Stimulated activated CD8-positive, alpha-beta memory T cell treated with anti-CD3 and anti-CD28 coated beads, Interleukin-7, amount 100 ng/mL, for 1 hour (primary cell): ENCODE measurements at places on chromosomes 1 and 21.

DNA sequence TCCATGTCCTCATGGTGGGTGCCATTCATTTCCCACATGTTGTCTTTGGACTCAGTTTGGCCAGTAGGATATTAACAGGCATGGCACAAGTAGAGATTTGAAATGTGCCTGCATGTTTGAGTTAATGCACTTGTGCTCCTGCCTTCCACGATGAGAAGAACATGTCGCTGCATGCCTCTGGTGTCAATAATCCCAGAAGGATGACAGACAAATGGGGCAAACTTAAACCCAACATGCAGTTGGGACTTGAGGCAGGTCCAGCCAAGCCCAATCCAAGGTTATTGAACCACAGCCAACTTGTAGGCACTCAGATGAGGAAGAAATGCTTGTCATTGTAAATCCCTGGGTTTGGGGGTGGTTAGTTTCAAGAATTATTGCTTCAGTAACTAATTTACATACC lies 174.6 kb downstream of the TRIM33 start:
- no peak for DNase-seq

- DNase-seq: no peak
Measured at GRCh38 chr1:171429137-171429536, 56.2 kb upstream of the PRRC2C start.

DNA sequence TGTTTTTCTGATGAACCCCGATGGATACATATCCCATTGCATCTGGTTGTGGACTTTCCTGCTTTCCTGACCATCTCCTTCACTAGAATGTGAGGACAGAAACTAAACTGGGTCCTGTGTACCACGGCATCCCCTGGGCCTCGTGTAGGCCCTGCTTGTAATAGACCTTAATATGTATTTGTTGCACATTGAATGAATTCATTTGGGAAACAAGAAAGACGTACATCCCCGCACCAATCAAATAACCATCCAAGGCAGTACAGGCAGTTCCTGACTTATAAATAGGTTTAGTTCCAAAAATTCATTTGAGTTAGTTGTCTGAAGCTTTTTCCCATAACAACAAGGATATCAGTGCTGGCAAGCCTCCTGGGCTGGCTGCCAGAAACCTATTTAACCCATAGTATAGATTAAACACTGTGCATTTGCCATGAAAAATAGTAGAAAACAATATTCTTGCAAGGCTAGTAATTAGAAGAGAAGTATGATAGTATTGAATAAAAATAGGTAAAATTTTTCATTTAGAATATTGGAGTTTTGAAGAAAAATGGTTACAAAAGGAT lies 81.8 kb upstream of the CD34 start:
- DNase-seq: no peak

- no peak for DNase-seq
Measured at GRCh38 chr1:29875557-29876028, 639.3 kb downstream of the PTPRU start.

DNA sequence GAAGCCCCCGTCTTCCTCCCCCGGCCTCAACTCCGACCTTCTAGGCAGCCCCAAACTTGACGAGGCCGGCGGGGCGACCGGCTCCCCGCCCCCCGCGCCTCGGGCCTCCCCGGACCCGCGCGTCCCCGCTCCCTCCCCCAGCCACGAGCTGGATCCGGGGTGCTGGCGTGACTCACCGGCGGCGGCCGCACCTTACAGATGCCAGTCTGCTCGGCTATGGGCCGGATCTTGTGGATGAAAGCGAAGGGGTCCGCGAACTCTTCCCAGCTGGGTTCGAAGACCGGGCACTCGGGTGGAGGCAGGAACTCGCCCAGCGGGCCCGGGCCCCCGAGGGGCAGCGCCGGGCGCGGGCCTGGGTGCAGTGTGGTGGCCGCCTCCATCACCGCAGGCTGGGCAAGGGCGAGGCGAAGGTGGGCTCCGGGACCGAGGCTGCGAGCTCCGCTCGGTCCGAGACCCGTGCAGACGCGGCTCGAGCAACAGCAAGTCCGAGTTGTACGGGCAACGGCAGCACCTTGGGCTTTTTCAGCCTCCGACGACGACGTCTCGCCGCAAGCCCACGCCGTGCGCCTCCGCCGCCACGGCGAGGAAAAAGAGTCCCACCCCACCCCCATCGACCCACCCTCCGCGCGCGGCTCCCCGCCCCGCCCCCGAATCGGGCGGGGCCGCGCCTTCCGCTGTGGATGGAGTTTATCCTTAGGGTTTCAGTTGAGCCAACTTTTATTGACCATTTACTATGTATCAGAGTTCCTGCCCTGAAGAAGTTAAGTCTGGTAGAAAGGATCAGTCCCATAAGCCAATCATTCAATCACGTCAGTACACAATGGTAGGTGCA lies at the start of gene KDM5B:
Gene KDM5B, minus strand, starts transcription at position 496 of the 832 bp plus-strand sequence. Its CDS starts 116 bp downstream, at position 380.
- peak; percentile 34 for DNase-seq

DNA sequence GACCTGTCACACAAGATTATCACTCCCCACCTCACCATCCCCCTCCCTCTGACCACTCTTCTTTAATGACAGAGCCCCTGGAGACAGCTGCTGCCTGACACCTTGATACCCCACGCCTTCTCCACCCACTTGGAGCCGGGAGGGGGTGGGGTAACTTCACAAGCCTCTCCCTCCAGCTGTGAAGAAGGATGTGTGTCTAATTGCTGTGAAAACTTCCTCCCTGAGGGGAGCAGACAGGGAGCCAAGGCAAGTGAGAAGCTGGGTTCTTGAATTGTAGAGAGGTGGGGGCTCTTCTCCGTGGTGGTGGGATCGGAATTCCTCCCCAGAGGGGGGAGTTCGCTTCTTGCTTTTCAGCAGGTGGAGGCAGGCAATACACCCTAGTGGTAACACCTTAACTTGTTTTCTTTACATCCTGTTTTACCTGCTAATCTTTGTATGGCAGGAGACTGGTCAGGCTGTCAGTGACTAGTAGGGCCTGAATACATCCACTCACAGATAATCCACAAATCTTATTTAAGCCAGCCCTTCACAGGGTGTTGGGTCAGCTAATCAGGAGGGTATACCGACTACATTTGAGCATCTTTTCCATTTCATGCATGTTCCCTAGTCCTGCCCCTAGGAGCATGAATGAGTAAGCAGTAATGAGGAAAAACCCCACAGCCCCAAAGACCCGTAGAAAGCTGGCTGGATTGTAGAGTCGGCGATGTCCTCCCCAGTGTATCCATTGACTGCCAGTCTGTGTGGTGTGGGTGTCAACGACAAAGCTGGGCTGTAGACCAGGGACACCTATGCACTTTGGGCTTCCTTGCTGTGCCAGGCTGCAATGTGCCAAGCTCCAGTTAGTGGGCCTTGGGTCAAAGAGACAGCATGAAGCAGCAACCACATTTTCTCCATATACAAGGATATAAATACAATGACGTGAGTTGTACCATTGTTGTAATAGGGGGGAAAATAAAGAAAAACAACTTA lies 57.3 kb downstream of the NFASC start:
- no peak for DNase-seq

DNA sequence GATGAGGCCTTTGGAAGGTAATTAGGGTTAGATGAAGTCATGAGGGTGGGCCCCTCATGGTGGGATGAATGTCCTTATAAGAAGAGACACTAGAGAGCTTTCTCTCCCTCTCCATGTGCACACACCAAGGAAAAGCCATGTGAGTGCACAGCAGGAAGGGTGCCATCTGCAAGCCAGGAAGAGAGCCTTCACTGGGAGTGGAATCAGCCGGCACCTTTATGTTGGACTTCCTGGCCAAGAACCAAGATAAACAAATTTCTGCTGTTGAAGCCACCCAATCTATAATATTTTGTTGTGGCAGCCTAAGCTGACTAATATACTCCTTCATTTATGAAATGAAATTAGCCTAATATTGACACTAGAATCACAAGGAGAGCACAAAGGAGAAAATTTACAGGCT lies 38.2 kb upstream of the PKP1 start:
- no peak for DNase-seq

DNA sequence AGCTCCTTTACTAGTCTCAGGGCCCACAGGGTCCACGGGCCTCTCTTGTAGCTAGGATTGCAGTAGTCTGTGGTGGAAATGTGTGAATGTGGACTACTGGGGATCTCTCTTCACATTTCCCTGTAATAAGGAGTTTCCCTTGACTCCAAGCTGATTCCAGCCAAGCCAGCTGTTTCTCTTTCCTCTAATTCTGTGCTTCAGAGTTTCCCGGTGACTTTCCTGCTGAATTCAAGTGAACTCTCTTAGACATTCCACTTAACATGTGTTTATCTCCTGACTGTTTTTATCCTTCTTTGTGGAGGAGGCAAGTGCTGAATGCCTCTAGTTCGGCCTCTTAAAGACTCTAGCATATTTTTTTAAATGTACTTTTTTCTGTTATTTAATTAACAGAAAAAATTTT lies 354.0 kb upstream of the RGS18 start:
- no peak for DNase-seq

- DNase-seq: no peak
Measured at GRCh38 chr1:2623571-2624337, 9.1 kb downstream of the MMEL1 start.

DNA sequence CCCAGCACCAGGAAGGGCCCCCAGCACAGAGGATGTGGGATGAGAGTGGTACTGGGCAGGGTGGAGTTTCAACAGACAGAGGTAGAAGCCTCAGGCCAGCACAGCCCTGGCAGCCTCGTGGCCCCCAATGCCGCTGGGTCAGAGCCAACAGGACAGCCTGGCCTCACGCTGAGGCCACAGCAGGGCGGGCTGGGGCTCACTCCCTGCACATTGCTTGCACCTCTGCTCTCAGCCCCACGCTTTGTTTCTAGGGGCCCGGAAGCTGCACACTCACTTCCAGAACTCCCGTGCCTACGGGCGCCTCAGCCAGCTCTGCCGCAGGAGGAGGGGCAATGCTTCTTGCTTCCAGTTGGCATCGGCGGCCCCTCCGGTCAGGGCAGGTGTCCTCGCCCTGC lies 72.9 kb downstream of the SIK1 start:
- no peak for DNase-seq

DNA sequence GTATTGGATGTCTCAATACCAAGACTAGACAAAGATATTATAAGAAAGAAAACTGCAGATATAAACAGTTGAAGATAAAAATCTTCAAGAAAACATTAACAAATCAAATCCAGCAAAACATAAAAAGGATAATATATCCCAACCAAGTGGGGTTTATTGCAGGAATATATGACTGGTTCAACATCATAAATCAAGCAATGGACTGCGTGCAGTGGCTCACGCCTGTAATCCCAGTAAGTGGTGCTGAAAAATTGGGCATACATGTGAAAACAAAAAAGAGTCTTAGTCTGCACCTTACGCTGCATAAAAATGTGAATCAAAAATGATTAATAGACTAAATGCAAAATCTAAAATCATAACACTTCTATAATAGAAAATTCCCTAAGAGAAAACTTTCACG lies 112.9 kb upstream of the PDE4B start:
- no peak for DNase-seq

GRCh38 chr1:248792342-248792741 lies 33.4 kb downstream of the SH3BP5L start:
- DNase-seq: no peak

- no peak for DNase-seq
Measured at GRCh38 chr1:176976225-176976624, 188.3 kb downstream of the ASTN1 start.

GRCh38 chr1:234940841-234941240 lies 187.8 kb downstream of the TOMM20 start:
- DNase-seq: no peak

GRCh38 chr21:17393413-17393812 lies 119.4 kb upstream of the CXADR start:
- DNase-seq: no peak

DNA sequence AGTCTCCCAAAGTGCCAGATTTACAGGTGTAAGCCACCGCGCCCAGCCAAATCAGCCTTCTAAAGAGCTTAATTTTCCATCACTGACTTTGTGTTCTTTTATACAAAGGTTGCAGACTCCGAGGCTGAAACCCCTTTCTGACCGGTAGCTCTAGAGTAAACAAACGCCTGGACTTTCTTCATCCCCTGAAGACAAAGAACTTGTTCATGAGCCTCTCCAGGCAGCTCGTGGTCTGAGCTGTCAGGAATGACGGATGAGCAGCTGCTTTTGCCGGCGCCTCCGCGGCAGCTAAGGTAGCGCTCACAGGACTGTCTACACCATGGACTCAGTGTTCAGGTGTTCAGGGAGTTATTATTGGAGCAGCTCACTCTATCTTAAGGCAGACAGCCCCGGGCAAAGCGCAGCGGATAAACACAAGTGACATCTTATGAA lies 128.5 kb upstream of the ERRFI1 start:
- no peak for DNase-seq

- DNase-seq: no peak
Measured at GRCh38 chr1:215393476-215393875, 173.6 kb upstream of the KCTD3 start.

- DNase-seq: no peak
Measured at GRCh38 chr21:31725202-31725839, 6.6 kb downstream of the SCAF4 start.

DNA sequence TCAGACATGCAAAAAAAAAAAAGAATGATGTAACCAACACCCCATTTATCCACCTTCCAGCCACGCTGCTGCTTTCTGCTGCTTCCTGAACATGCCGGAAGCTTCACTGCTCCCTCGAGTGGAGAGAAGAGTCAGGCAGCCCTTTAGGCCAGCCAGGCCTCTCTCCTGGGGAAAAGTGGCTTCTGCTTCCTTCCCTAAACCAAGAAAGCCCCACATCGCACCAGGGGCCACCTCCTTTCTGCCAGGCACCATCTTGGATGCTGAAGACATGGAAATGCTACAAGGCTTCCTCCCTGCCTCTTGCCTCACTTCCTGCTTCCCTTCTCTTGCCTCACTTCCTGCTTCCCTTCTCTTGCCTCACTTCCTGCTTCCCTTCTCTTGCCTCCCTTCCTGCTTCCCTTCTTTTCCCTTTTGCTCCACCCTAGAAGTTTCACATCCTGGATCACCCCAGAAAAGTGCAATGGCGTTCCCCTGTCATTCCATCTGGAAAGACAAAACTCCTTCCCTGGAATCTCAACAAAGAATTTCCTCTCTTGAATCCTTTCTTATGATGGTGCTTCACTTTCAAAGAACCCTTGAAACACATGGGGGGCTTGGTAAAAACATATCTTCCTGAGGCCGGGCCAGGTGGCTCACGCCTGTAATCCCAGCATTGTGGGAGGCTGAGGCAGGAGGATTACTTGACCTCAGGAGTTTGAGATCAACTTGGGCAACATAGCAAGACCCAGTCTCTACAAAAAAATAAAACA lies 18.7 kb downstream of the TNFRSF8 start:
- DNase-seq: no peak

- DNase-seq: no peak
Measured at GRCh38 chr1:207853372-207853757, 57.6 kb downstream of the CD34 start.

- no peak for DNase-seq
Measured at GRCh38 chr1:178964469-178965330, 61.0 kb upstream of the FAM20B start.

GRCh38 chr1:226201029-226201593 lies 14.6 kb upstream of the ACBD3 start:
- no peak for DNase-seq
